ENCODE measurements at places on chromosomes 1 and 21. TPM values are rescaled to one million over a fixed set of nuclear protein-coding genes. Genes with fewer than 3 reads are reported as not detected.

RXFP4 gene
- total RNA-seq: 0.19 TPM

SMPDL3B gene
- total RNA-seq: 0.68 TPM

TMEM82 gene
- not detected for total RNA-seq

ACP6 gene
- 3.4 TPM for total RNA-seq

CLDN17 gene
- total RNA-seq: not detected

CACNA1S gene
- not detected for total RNA-seq

RIMS3 gene
- 0.28 TPM for total RNA-seq

IFI44L gene
- 1.7 TPM for total RNA-seq

FCN3 gene
- total RNA-seq: not detected

DFFB gene
- total RNA-seq: 14.8 TPM

SPRR2E gene
- total RNA-seq: not detected

ATP6V1G3 gene
- total RNA-seq: 0.47 TPM

SERTAD4 gene
- 1.1 TPM for total RNA-seq

DBT gene
- 5.4 TPM for total RNA-seq

ATP1A4 gene
- total RNA-seq: not detected

PTBP2 gene
- total RNA-seq: 25.6 TPM

PRDM16 gene
- total RNA-seq: not detected

SGIP1 gene
- total RNA-seq: 48.0 TPM

NTMT2 gene
- total RNA-seq: not detected

PLEKHG5 gene
- total RNA-seq: 50.9 TPM

FMN2 gene
- 1.5 TPM for total RNA-seq

CCDC24 gene
- total RNA-seq: 2.2 TPM

GPR37L1 gene
- under 0.01 TPM for total RNA-seq

PWP2 gene
- 8.2 TPM for total RNA-seq

S100B gene
- not detected for total RNA-seq

MORC3 gene
- total RNA-seq: 46.6 TPM

TOE1 gene
- 21.6 TPM for total RNA-seq

TXNIP gene
- total RNA-seq: 151 TPM

CD1B gene
- total RNA-seq: not detected
